CD8-positive, alpha-beta T cell (primary cell): ENCODE measurements at places on chromosomes 7 and 10.

DNA sequence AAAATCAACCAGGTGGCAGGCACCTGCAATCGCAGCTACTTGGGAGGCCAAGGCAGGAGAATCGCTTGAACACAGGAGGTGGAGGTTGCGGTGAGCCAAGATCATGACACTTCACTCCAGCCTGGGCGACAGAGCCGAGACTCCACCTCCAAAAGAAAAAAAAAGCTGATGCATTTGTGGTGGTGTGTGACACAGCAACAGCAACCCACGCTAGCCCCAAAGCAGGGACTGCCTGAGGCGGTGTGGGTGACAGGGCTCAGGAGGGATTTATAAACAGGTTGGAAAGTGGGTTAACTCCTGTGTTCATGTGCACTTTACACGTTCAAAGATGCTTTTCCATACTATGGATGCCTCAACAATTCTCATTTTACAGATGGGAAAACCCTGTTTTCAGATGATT lies 395.9 kb upstream of the PODXL start:
- no peak for DNase-seq

DNA sequence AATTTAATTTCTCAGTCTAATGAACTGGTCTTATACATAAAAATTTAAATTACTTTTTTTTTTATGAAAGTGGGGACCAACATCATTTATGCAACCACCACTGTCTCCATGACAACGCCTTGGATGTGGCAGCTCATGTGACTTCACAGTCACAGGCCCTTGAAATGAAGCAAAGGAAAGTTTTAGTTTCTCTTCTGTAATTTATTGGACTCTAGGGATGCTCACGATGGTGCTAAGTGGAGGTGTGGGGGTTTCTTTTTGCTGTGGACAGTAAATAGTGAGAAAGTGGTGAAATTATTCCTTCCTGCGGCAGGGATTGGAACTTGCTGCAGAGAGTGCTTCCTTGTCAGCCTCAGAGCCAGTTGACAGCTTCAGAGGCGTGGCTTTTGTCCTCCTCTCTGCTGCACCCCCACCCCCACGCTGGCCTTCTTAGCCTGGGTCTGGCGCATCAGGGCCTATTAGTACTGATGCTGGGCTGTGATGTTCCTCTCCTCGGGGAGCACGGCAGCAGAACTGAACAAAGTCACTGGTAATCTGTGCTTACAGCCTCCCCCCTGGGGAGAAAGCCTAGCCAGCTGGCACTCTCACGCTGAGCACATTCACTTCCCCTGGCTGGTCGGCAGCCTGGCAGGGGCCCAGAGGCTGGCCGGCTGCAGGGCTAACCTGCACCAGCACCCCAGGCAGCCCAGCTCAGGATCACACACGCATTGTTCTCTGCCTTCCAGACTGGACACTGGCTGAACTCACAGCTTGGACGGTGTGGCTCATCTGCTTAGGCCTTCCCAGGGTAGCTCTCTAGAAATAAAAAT lies 517.5 kb upstream of the GALNT17 start:
- peak; percentile 22 for DNase-seq

DNA sequence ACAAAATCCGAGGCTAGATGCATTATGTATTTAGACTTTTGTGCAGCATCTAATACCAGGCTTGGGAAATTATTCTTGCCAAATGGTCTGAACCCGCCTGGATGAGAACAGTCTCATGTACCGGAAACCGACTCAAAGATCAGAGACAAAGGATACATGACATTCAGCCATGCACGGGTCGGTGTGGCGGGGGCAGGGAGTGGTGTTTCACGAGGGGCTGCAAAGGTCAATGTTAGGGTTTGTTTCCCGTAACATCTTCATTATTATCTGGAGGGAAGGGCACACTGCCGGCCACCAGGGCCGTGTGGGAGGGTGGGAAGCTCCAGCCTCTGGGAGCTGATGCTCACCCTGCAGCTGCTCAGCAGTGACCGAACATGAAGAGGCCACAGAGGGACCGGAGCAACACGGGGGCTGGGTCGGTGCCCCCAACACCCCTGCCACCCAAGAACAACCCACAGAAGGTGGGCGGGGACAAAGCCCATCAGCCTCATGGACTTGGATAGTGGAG lies 23.1 kb downstream of the CNPY1 start:
- no peak for DNase-seq

DNA sequence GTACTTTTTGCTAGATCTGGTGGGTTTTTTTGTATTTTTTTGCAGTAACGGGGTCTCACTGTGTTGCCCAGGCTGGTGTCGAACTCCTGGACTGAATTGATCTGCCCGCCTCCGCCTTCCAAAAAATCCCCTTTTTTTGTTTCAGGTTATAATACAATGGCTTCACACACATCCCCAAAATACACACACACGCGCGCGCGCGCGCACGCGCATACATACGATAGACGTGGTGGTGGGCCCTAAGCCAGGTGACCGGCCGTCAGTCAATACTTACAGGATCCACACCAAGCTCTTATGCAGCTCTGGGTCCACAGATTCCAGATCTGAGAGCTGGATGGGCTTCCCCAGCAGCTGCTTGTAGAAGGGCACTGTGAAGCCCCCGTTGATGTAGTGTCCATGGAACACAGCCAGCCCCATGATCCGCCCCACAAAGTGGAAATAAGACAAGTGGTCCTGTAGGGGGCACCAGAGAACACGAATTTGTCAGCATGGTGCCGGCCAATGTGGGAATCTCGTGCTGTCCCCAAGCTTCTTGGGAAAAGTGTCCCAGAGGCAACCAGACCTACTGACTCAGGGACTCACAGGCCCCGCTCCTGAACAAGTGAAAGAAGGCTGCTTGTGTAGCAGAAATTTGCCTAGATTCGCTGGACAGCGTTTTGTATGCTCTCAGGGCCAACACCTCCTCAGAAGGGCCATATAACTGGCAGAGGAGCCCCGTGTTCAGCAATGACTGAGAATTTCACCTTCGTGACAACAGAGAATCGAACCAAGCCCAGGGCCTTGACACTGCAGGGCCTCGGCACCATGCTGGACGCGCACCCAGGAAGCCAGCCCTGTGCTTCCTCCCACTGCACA lies 103.6 kb downstream of the SMURF1 start:
- peak; percentile 76 for DNase-seq

DNA sequence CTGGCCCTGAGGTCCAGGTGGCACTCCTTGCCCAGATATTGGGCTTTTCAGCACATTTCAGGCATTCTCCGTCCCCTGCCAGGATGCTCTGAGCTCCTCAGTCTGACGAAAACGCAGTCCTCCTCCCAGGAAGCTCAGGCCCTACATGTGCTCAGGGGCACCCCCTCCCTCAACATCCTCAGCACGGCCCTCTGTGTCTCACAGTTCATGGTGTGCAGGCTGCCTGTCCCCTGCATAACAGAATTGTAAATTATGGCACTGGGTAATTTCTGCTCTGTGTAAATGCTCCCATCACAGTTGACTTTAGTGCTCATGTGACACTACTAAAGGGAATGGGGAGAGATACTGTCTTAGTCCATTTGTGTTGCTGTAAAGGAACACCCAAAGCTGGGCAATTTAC lies 563.8 kb downstream of the DNAJB6 start:
- DNase-seq, result no peak

- DNase-seq, result no peak
These were observed 17.0 kb upstream of the TRIM8 start for GRCh38 chr10:102627291-102627735.

DNA sequence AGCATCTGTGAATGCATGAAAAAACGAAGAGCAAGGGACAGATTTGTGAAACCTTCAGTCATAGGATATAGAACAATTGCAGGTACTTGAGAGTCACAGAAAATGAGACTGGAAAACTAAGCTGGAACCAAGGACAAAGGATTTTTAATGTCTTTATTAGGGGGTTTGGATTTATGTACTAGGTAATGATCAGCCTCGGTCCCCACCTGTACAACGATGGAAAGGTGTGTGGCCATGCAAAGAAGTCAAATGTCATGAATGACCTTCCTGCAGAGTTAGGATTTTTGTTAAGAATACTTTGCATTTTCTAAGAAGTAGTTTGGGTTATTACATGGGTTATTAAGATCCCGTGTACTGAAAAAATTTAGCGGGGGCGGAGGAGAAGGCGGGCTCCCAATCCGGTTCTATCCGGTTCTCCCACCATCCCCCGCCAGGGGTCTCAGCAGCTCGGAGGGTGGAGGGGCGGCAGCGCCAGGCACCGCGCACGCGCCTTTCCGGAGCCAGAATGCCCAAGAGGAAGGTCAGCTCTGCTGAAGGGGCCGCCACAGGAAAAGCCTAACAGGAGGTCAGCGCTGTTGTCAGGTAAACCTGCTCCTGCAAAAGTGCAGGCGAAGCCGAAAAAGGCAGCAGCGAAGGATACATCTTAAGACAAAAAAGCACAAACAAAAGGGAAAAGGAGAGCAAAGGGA lies 327.5 kb upstream of the PLXDC2 start:
- no peak for DNase-seq

GRCh38 chr7:91288208-91288824 lies 24.1 kb downstream of the FZD1 start:
- no peak for DNase-seq

DNA sequence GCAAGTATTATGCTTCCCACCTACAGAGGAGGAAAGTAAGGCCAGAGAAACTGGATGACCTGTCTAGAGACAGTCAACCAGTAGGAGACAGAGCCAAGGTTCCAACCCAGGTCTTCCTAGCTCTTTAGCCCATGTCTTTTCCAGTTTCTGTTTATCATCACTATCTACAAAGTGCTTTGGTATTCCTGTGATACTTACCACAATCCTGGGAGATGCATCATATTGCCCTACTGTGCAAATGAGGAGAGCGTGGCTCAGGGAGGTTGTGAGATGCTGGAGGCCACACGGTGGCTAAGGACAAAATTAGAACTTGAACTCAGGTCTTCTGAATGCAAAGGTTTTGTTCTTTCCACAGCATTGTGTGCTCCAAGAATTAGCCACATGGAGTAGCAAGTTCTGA lies 11.2 kb upstream of the PLEKHA1 start:
- DNase-seq, result no peak

GRCh38 chr10:129852829-129853561 lies 111.1 kb downstream of the EBF3 start:
- no peak for DNase-seq

DNA sequence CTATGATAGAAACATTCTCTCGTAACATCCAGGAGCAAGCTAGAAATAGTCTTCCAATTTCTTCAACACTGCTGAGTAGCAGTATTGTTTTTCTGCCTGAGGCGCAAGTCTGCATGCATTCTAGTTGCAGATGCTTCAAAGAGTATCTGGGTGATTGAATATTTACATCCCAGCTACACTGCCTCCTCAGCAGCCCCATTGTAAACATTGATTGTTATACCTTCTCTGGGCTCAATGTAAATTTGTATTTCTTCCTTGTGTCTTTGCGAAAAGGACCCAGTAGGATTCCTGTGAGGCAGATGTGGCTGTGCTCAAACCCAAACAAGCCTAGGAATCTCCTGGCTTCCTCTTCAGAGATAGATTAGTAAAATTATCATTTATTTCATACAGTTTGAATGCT lies 320.7 kb downstream of the CDC14C start:
- no peak for DNase-seq

- peak; percentile 12 for DNase-seq
These were observed 20.2 kb upstream of the FHIP2A start for GRCh38 chr10:114801411-114801813.

DNA sequence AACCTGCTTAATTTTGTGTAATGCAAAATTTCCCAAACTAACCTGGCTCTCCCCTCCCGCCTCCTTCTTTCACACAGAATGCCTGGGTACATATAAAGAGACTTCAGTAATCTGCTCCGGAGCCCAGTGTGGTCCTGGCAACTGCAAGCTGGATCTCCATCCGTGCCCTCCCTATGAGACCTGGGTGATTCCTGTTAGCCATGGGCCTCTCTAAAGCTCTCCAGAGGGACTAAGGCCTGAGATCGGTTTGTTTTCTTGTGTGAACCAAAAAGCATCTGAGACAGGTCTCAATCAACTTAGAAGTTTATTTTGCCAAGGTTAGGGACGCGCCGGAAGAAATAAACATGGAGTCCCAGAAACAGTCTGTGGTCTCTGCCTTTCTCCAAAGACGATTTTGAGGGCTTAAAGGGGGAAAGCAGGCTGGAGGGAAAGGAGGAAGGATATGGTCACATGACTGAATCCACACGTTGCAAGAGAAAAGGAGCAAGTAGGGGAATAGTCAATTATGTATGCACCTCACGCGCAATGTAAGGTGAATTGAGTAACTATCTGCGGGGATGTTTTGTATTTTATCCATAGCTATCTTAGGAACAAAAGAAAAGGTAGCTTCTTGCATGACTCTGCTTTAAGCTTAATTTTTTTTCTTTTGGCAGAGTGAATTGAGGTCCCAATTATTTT lies 46.2 kb upstream of the CCDC3 start:
- DNase-seq, result no peak

DNA sequence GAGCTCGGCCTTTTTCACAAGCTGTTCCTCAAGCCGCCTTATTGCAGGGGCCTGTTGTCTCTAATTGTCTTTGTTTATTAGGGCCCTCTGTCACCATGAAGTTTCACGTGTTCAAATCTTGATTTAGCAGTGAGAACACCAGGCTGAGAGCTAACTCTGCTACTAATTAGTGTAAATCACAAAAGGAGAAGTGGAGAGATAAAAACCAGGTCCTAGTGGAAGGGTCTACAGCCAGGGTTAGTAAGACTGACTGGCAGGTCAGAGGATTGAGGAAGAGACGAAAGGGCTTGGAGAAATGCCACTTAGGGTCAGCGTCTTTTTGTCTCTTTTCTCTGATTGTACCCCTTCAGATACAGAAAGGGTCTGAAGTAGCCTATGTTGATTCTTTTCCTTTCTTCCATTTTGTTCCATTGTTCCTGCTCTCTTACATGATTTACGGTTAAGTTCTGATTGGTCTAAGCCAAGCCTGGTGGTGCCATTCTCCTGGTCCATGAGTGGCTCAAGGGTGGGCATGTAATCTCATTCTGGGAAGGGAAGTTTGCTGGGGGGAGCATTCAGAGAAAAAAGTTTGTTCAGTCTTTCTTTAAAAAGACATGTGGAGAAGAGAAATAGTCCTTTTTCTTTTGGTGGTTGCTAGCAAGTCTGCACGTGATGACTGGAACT lies 21.3 kb downstream of the SSMEM1 start:
- DNase-seq, result no peak

DNA sequence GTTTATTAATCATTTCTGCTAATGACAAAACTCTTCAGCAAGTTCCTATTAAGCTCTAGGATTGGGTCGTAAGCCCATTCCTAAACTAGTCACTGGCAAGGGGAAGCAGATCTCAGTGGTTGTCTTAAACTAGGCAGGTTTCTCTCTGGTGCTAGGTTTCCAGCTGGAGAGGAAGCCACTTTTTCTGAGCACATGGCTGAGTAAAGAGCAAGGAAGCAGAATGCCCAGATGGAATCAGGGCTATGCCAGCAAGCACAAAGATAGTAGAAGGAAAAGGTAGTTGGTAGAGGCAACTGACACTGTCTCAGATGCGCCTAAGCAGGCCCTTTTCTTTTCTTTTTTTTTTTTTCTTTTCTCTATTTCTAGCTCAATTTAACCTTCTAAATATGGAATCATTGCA lies 224.9 kb downstream of the EXOC4 start:
- DNase-seq, result no peak

DNA sequence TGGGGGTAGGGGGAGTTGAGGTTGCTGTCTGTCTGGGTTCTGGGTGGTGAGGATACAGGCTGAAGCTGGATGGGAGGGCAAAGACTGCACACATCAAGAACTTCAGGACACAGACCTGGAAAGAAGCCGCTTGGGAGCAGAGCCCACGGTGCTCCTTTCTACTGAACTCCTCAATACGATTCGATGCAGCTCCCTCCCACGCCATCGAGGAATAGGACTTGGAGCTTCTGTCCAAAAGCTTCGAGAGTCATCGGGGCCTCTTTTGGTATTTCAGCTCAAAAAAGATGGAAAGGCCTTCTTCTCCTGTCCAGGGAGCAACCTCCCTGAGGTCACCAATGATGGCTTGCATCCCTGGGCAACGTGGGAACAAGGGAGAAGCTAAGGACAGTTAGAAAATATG lies 407.1 kb upstream of the MGMT start:
- no peak for DNase-seq

GRCh38 chr7:127620406-127621233 lies 2.7 kb upstream of the PAX4 start:
- no peak for DNase-seq
